Occipital lobe (tissue), 3 donors: ENCODE measurements at places on chromosomes 6 and 20. TPM values are rescaled to one million over a fixed set of nuclear protein-coding genes. Genes with fewer than 3 reads are reported as not detected.
A peak's percentile ranks its signal among the peaks of the same experiment; 100 is the strongest.

DNA sequence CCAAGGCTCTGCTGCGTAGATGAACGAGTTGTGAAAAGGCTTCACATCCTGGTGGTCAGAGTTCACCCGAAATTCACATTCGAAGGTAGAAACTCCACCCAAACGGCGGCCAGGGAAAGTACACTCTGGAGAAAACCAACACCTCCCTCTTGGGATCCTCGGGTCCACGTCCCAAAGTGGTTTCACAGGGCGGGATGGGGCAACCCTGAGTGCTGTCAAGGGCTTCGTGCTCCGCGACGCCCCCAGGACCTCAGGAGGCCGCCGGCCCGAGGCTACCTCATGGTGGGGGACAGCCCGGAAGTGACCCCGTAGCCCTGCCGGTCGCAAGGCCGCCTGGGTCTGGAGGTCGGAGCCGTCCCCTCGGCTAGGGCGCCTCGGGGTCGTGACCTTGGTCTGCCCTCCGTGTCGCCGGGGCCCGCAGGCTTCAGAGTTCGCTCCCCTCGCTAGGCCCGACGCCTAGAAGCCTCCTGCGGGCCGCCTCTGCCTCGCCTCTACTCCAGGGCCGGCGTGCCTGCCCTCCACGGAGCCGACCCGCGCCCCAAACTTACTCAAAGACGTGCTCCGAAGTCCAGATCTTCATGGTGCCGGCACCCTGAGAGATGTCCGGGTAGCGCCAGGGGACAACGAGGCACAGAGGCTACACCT lies at the start of gene PRELID3B:
TSS of gene PRELID3B (minus strand) at position 636 of the 645 bp plus-strand sequence. CDS start at position 580, 56 bp downstream.
- DNase-seq, result no peak

DNA sequence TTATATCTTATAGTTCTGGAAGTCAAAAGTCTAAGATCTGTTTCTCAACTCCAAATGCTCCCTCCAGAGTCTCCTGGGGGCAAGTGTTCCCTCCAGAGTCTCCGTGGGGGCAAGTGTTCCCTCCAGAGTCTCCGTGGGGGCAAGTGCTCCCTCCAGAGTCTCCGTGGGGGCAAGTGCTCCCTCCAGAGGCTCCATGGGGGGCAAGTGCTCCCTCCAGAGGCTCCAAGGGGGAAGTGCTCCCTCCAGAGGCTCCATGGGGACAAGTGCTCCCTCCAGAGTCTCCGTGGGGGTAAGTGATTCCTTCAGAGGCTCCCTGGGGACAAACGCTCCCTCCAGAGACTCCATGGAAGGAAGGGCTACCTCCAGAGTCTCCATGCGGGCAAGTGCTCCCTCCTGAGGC lies 34.0 kb upstream of the THBS2 start:
- DNase-seq, result no peak

DNA sequence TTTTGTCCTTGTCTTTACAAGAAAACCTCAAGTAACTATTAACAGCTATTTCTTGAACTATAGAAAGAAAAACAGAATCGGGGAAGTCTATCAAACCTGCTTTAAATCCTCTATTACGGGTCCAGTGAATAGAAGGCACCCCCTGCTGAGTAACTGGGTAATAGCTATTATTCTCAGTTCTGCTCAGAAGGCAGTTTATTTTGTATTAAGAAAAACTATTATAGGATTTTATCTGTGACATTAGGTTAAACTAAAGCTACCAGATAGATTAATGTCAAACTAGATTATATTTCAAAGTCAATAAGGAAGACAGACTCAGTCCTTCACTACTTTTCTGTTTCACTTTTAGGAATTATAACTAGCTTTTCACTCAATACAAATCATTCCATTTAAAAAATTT lies 93.7 kb downstream of the DST start:
- no peak for DNase-seq

DNA sequence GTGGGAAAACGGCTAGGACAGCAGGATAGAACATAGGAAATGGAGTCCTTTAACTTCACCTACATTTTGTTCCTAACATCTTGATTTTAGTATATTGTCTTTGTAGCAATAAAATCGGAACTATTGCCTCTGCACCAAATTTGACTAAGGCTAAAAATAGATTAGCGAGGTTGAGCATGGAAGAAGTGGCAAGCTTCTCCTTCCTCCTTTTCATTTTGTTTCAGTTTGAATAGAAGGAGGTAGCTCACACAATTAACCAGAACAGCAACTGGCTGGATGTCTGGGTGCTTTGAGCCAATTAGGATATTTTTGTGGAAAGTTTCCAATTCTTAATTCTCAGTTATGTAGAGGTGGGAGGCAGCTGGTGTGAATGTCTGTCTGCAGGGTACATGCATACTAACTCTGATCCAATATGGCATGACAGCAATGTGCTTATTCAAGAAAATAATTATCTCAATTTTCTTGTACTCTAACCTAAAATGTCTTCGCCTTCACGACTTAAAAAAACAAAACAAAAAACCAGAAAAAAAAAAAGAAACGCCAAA lies 3.1 kb upstream of the HECA start:
- DNase-seq, result no peak

DNA sequence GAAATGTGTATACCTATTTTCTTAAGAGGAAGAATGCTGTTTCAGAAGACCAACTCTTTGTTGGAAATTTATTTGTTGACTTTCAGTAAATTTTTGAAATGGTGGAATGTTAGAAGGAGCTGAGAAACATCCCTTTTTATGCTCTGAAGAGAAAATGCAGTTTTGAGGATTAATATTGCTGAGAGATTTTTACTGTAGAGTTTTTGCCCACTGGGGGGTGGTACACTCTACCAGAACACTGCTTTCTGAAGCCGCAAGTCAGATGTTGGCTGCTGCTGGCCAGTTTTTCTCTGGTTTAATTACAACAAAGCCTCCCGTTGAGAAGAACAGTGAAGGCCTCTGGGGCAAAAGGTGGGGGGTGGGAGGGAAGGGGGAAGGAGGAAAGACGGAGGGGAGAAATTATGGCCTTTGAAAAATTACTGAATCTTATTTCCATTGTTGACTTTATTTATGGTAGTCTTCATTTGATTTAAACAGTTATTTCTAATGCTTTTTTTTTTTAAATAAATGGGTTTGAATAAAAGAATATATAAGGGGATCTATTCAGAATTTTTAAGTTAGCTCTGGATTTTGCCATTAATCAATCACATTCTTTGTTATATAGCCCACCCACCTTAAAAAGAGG lies 3.0 kb downstream of the FLRT3 start:
- peak; percentile 25 for DNase-seq

- no peak for DNase-seq
Observed at GRCh38 chr6:137536104-137536773, 42.0 kb upstream of the OLIG3 start.

GRCh38 chr6:20338156-20338555 lies 63.5 kb upstream of the E2F3 start:
- DNase-seq, result no peak

GRCh38 chr6:139640448-139640847 lies 266.0 kb upstream of the CITED2 start:
- no peak for DNase-seq

Gene BCAS1
- total RNA-seq, result 3.0 TPM

GRCh38 chr6:47323321-47323720 lies 13.6 kb upstream of the TNFRSF21 start:
- no peak for DNase-seq

GRCh38 chr6:1082285-1082935 lies 229.5 kb upstream of the FOXQ1 start:
- DNase-seq, result no peak

Gene LHFPL5
- 1.1 TPM for total RNA-seq

Gene LBP
- 0.47 TPM for total RNA-seq

Gene AIF1
- total RNA-seq, result 4.1 TPM

DNA sequence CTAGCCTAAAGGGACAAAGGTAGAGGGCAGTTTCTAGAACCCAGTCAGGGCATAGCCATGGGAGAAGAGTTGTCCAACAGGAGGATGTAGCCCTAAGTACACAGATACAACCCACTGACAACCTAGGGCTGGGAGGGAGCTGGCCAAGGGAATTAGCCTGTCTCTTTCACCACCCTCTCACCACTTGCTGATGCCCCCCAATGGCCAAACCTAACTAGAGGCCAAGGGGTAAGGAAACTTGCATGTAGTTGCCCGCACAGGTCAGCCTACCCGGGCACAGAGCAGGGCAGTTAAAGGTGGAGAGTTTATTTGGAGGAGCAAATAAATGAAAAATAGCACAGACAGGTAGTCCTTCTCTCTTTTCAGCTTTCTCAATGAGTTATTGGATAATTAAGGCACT lies 143.3 kb downstream of the LRFN2 start:
- no peak for DNase-seq

DNA sequence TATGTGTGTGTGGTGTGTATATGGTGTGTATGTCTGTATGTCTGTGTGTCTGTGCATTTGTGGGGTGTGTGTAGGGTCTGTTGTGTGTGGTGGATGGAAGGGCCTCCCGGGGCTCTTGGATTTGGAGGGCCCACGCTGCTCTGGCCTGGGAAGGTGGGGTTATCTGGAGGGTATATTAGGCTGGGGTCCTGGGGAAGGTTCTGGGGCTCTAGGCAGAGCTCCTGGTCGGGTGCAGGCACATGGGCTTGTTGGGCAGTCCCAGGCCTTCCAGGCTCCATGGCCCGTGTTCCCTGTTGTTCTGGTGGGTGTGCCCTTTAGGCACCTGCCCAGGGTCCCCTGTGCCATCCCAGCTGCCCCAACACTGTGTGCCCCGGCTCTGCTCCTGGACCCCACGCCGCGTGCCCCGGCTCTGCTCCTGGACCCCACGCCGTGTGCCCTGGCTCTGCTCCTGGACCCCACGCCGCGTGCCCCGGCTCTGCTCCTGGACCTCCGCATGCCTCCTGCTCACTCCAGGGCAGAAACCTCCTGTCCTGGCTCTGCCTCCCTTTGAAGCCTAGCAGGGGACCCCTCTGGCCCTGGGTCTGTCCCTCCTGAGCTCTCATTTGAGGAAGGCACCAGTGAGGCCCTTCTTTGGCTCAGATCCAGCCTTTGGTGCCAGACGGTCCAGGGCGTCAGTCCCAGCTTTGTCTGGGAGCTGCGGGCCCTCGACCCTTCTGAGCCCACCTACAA lies 10.2 kb upstream of the MYT1 start:
- DNase-seq, result no peak

DNA sequence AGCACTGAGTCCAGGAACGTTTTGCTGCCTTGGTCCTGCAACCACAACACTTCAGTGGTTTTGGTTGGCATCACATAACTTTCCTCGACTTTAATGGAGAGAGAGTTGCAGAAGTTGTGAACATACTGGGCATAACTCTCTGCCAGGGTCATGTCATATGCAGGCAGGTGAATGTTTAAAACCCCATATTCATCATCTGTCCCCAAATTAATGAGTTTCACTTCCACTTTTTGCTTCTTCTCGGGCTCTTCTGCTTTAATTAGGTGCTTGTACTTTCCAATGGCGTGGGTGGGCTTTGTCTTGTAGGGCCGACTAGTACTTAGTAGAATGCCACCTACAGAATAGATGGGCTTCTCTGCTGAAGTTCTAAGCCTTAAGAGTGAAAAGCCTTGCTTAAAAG lies 45.2 kb upstream of the TFAP2A start:
- DNase-seq, result no peak

GRCh38 chr20:37841389-37841788 lies 61.5 kb upstream of the VSTM2L start:
- no peak for DNase-seq

GRCh38 chr20:31474097-31474436 lies 860 bp downstream of the DEFB124 start:
- no peak for DNase-seq

Gene VIP
- total RNA-seq, result 4.8 TPM

Gene DSN1
- total RNA-seq, result 4.7 TPM

DNA sequence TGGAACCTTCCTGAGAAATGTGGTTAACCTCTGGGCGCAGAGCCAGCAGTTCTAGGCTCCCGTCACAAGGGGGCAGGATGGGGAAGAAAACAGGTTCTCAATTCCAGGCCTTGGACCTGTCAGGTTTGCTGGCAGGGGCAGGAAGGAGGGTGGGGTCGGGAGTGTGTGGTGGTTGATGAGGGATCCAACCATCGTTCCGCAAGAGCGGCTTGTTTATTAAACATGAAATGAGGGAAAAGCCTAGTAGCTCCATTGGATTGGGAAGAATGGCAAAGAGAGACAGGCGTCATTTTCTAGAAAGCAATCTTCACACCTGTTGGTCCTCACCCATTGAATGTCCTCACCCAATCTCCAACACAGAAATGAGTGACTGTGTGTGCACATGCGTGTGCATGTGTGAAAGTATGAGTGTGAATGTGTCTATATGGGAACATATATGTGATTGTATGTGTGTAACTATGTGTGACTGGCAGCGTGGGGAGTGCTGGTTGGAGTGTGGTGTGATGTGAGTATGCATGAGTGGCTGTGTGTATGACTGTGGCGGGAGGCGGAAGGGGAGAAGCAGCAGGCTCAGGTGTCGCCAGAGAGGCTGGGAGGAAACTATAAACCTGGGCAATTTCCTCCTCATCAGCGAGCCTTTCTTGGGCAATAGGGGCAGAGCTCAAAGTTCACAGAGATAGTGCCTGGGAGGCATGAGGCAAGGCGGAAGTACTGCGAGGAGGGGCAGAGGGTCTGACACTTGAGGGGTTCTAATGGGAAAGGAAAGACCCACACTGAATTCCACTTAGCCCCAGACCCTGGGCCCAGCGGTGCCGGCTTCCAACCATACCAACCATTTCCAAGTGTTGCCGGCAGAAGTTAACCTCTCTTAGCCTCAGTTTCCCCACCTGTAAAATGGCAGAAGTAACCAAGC lies 29.6 kb downstream of the SRSF3 start:
- peak; percentile 48 for DNase-seq

- DNase-seq, result no peak
Observed at GRCh38 chr6:28496099-28496779, 19.4 kb downstream of the GPX6 start.

Gene CCN5
- total RNA-seq, result not detected

GRCh38 chr6:133368664-133369063 lies 127.5 kb downstream of the EYA4 start:
- no peak for DNase-seq

- DNase-seq, result no peak
Observed at GRCh38 chr6:53441035-53441493, 92.3 kb upstream of the ELOVL5 start.

DNA sequence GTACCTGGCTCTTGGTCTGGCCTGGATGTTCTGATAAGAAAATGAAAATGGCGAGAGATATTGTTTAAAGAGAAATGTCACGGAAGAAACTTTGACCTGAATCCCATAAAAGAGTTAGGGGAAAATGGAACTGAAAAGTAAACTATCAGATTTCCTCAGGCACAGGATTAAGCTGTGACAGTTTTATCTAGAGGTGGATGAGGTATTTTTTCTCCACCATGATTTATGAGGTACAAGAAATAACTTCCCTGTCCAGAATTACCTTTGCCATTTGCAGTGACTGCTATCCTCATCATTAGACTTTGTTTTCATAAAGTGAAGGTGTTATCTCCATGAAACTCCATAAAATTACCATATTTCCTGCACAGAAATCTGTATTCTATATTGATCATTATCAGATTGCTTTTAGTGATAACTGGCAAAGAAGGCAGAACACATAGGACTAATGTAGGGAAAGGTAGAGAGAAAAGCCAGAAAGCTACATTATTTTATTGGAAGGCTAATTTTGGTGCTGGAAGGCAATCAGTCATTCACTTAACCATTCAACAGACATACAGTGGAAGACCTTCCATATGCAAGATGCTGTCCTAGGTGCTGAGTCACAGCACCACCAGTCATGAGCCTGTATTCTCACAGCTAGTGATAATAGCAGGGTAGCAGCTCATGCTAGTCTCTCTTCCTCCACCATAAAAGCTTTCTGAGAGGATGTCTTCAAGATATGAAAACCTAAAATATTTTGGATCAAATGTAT lies 427.3 kb upstream of the CITED2 start:
- no peak for DNase-seq

Gene PBOV1
- not detected for total RNA-seq

Gene RNF182
- total RNA-seq, result 73.6 TPM

- DNase-seq, result no peak
Observed at GRCh38 chr6:161405418-161405817, 131.6 kb upstream of the AGPAT4 start.

- no peak for DNase-seq
Observed at GRCh38 chr6:48110436-48111142, 408 bp downstream of the PTCHD4 start.
